ENCODE measurements at places on chromosomes 16 and 17. TPM values are rescaled to one million over a fixed set of nuclear protein-coding genes. Genes with fewer than 3 reads are reported as not detected.

- no peak for DNase-seq
Observed at GRCh38 chr17:13540546-13540945, 61.2 kb downstream of the HS3ST3A1 start.

The TMC7 gene
- 3.6 TPM for total RNA-seq

GRCh38 chr17:78882540-78883088 is 20.4 kb downstream of the CEP295NL start:
- no peak for DNase-seq

DNA sequence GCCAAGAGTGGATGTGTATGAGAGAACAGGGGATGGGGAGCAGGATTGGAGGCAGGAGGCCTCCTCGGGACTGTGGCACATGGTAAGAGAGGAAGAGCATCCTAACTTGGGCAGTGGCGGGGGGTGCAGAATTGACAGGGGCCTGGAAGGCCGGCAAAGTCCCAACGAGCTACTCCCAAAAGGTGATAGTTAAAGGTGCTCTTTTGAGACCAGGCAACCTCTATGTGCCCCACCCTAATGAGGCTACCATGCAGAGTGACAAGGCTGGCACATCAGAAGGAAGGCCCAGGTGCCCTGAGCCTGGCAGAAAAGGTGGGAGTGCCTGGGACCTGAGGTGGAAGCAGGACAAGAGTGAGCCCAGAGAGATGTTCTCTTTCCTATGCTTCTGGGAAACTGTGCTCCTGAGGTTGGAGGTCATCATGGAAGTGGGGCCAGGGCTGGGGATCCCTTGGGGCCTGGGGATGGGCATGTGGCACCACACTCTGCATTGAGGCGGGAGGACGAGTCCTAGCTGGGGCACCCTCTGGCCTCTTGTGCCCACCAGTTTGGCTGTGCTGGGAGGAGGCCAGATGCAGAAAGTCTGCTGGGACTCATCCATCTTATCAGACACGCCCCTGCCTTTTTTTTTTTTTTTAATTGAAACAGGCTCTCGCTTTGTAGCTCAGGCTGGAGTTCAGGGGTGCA is 5.9 kb downstream of the RAB11FIP4 start:
- no peak for DNase-seq
